ENCODE measurements at places on chromosomes 5 and 9.

DNA sequence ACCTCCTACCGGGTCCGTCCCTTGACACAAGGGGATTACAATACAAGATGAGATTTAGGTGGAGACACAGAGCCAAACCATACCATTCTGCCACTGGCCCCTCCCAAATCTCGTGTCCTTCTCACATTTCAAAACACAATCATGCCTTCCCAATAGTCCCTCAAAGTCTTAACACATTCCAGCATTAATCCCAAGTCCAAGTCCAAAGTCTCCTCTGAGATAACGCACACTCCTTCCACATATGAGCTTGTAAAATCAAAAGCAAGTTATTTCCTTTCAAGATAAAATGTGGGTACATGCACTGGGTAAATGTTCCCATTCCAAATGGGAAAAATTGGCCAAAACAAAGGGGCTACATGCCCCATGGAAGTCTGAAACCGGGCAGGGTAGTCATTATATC lies 463.9 kb upstream of the CDH9 start:
- no peak for DNase-seq

DNA sequence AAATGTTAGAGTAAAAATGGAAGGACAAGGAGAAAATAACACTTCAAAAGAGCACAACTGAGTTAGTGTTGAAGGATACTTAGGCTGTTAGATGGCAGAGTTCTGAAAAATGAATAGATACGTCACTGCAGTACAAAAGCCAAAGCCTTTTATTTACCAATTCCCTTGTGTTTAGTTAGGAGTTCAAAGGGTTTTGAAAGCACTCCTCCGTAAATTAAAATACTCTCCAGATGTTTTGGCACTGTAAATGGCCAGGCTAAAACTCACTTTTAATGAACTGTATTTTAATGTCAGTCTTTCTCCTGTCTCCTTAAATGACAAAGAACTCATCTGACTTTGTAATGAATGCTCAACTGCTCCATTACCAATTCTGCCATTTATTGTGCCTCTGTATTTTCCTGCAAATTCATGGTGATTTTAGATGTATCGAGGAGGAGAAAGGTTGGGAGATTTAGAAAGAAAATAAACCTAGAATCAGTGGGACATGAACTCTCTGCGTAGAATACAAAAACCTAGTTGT lies 1727.2 kb downstream of the MAT2B start:
- no peak for DNase-seq

GRCh38 chr5:13503017-13503416 lies 441.5 kb downstream of the DNAH5 start:
- no peak for DNase-seq

DNA sequence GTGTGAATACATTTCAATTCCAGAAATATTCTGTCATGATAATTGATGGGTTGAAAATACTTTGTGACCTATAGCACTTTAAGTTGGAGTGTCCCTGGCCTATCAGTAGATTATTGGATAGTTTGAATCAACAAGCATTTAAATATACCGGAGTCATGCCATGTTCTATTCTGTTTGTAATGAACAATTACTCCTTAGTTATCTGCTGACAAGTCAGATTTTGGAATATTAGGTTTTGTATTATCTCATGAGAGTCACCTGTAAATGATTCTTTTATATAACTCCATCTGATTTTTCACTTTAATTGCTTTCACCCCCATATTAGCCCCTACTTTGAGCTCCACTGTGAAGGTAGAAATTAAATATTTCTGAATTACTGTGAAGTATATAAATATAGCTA lies 92.5 kb upstream of the SH3GL2 start:
- no peak for DNase-seq

- DNase-seq = no peak
Measured at GRCh38 chr5:43281840-43282658, 31.2 kb downstream of the HMGCS1 start.

- no peak for DNase-seq
Measured at GRCh38 chr9:121566481-121567465, 67.1 kb upstream of the GGTA1 start.

GRCh38 chr9:72315510-72316311 lies 49.3 kb downstream of the ZFAND5 start:
- no peak for DNase-seq

- no peak for DNase-seq
Measured at GRCh38 chr5:180118391-180118791, 46.8 kb upstream of the RNF130 start.

- DNase-seq = no peak
Measured at GRCh38 chr5:91207248-91207647, 175.9 kb downstream of the ARRDC3 start.

Measured in activated T-cell treated with anti-CD3 and anti-CD28 coated beads, Interleukin-2, amount 50 U/mL, for 1 hour (primary cell).